Activated B cell treated with CpG ODN at 0.5 μM for 24 hours (primary cell): ENCODE measurements at places on chromosomes 1 and 21. TPM values are rescaled to one million over a fixed set of nuclear protein-coding genes. Genes with fewer than 3 reads are reported as not detected.

GRCh38 chr1:150926097-150926741 lies at the start of gene SETDB1:
SETDB1 (plus strand) TSS chr1:150926363; CDS start chr1:150927715, 1,352 bp downstream.
- DNase-seq = peak; percentile 79

DNA sequence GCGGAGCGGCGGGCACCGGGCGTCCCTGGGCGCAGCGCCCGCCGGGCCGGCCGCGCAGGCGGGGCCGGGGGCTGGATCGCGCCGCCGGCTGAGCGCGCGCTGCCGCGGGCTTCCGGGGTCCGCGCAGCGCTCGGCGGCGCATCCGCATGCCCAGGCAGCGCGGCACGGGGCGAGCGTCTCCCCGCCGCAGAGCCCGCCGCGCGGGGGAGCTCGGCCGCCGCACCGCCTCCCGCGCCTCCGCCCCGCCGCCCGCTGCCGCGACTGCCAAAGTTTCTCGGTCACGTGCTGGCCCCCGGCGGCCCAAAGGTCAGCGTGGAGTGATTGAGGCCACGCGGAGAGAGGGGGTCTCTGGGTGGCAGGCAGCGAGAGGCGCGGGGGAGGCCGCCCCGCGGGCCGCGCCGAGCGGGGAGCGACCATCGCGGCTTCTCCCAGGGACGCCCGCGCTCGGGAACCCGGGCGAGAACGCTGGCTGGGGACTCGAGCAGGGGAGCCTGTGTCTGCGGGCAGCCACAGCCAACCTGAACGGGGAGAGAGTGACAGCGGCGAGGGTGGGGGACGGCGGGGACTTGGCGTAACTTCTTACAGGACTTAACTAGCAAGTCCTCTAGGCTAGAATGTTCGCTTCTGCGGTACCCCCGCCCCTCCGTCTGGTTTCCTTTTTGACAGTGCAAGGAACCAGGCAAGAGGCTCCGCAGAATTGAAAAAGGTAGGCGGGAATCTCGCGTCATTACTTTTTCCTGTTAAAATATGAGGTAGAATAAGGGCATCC lies at the start of gene ILDR2:
Gene ILDR2, minus strand, starts transcription at position 180 of the 769 bp plus-strand sequence. CDS start 272 bp downstream, outside the sequence.
- peak; percentile 51 for DNase-seq

DNA sequence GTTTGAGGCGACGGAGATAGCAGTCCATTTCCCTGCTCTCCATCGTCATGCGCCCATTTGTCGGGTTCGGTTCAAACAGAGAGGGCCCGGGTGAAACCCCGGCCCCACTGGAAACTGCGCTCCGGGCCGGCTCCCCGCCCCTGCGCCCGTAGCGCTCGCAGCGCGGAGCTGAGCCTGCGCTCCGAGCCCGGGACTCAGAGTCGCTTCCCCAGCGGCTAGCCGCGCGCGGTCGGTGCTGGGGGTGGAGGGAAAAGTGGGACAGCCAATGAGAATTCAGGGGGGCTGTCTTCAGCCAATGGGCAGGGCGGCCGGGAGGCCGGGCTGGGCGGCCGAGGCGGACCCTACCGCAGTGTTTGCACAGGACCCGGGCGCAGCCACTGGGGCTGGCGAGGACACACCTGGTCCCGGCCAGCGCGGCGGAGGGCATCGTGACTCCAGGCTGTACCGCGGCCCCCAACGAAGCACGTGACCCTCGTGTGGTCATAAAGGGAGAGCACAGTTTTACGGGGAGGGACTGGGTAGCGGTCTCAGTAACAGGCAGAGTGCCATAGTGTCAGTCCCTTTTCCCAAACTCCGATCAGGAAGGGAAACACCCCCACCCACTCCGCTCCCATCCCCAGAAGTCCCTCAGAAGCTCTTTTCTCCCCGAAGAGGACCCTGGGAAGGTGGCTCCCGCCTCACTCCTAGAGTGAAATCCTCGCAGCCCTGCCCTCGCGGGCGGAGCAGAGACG lies at the start of gene INKA2:
Gene INKA2, minus strand, starts transcription at position 202 of the 731 bp plus-strand sequence. Its CDS starts 153 bp downstream, at position 49.
- DNase-seq = peak; percentile 74

GRCh38 chr21:45800339-45801080 lies 157.0 kb downstream of the PCBP3 start:
- DNase-seq = no peak

GRCh38 chr1:229024528-229025130 lies 246.3 kb upstream of the RAB4A start:
- no peak for DNase-seq

The ANGPTL7 gene
- not detected in 2 replicates for total RNA-seq

The SPRR3 gene
- total RNA-seq = not detected in 2 replicates

The OR4F29 gene
- not detected in 2 replicates for total RNA-seq

DNA sequence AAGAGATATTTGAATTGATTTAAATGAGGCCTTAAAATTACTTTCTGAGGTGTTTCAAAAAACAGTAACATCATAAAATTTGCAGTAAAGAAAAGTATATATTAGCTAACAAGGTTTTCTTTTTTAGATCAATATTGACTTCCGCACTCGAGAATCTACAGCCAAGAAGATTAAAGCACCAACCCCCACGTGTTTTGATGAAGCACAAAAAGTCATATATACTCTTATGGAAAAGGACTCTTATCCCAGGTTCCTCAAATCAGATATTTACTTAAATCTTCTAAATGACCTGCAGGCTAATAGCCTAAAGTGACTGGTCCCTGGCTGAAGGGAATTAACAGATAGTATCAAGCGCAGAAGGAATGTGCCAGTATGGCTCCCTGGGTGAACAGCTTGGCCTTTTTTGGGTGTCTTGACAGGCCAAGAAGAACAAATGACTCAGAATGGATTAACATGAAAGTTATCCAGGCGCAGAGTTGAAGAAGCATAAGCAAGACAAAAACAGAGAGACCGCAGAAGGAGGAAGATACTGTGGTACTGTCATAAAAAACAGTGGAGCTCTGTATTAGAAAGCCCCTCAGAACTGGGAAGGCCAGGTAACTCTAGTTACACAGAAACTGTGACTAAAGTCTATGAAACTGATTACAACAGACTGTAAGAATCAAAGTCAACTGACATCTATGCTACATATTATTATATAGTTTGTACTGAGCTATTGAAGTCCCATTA lies 3.6 kb downstream of the RGS1 start:
- DNase-seq = no peak

GRCh38 chr1:67790201-67790692 lies 43.0 kb downstream of the GNG12 start:
- DNase-seq = no peak

DNA sequence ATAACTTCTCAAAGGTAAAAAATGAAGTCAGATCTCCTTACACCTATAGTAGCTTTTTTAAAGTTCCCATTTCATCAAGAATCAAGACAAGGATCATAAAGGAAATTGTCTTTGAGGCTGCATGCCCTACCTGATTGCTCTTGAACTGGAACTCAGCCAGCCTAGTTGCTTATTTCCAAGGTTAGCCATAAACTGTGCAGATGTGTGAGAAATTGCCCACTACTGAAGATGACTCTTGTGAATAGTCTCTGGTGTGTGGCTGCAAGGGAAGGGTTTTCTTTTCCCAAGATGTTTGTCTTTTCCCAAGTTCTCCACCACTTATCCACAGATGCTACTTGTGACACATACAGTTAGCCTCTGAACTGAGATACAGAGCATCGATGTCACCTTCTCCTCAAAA lies 81.7 kb upstream of the DUSP10 start:
- DNase-seq = no peak

DNA sequence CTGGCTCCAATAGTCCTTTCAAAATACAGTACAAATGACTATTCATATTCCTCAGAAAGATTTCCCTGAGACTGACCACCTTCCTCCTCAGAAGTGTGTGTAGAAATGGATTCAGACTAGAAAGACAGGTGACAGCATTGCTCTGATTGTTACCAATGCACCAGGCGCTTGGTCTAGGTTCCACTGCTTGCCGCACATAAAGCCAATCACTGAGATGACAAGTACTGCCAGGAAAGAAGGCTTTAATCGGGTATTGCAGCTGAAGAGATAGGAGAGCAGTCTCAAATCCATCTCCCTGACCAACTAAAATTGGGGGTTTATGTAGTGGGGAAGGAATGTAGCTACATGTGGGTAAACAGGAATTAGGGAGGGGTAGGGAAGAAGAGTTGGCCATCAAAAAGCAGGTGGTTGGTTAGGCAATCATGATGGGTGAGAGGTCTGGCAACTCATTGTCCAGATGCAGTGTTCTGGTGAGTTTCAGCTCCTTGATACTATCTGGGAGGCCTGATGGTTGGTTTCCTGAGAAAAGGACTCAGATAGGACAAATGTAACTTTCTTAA lies 98.0 kb downstream of the KCNH1 start:
- DNase-seq = no peak

The NGF gene
- total RNA-seq = not detected in 2 replicates

DNA sequence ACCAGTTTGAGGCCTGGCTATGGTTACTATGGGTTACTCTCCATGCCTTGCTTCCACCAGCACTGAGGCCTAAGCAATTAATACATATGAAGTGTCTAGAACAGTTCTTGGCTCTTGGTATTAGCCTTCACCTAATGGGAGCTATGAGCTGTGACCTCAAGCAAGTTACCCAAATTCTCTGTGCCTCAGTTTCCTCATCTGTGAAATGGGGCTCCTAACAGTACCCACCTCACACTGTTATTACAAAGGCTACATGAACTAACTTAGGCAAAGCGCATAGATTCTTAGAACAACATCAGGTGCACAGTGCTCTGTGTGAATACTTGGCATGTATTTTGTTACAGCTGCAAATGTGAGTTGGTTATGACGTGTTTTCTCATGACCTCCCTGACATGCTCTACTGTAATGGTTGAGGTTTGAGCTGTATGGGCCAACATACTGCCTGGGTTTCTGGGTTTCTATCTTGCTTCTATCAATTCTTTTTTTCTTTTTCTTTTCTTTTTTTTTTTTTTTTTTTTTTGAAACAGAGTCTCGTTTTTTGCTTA lies 26.5 kb downstream of the CDCP2 start:
- no peak for DNase-seq

GRCh38 chr1:196209983-196210382 lies 398.3 kb downstream of the KCNT2 start:
- no peak for DNase-seq

- DNase-seq = no peak
Measured at GRCh38 chr1:64203420-64203819, at the start of gene UBE2U. UBE2U (plus strand) TSS chr1:64203623; CDS start chr1:64204051, 428 bp downstream.

DNA sequence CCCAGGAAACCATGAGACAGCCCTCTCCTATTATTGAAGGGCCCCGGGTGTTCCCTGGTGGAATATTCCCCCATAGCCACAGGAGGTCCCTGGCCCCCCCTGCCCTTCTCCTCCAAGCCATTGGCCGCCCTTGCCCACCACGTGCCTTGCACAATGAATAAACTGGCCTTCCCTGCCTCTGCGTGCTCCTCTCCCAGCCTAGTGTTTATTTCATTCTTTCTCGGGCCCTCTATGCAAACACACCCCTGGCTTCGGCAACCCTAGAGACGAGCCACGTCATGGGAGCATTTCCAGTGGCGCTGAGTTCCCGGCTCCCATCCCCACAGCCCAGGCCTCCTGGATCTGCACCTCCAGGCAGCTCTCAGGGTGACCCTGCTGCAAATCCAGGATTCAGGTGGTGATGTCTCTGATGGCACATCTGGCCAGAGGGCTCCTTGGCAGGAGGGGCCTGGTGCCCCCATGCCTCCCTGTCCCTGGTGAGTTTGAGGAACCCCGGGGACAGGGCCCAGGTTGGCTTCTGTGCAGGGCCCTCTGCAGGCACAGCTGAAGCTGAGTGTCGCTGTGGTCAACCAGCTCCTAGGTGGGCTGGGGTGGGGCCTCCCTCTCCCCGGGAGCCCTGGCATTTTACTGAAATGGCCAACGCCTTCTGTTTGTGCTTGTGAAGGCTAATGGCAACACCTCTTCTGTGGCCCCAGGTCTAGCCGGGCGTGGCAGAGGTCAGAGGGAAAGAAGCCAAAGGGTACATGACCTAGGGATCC lies 6.2 kb downstream of the KRTAP10-12 start:
- DNase-seq = no peak

DNA sequence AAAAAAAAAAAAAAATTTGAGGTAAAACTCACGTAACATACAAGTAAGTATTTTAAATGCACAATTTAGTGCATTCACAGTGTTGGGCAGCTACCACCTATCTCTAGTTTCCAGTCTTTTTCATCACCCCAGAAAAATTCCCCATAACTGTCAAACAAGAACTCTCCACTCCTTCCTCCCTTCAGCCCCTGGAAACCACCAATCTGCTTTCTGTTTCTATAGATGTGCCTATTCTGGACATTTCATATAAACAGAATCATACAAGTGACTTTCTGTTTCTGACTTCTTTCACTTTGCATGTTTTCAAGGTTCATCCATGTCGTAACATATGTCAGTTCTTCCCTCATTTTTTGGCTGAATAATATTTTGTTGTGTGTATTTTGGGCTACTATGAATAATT lies 24.9 kb upstream of the ETS2 start:
- DNase-seq = no peak

The HFM1 gene
- total RNA-seq = 0.07 and 0.29 TPM in 2 replicates

GRCh38 chr1:12316331-12316730 lies 86.5 kb downstream of the VPS13D start:
- DNase-seq = no peak

The CLDN17 gene
- total RNA-seq = not detected in 2 replicates

The CDK18 gene
- 1.9 and 2.6 TPM in 2 replicates for total RNA-seq

The SERINC2 gene
- total RNA-seq = 0.11 and 0.17 TPM in 2 replicates

The CCDC24 gene
- 8.1 and 15.1 TPM in 2 replicates for total RNA-seq

GRCh38 chr1:10525208-10525607 lies 50.5 kb downstream of the PEX14 start:
- no peak for DNase-seq

GRCh38 chr21:27831177-27831576 lies 864.3 kb upstream of the ADAMTS5 start:
- no peak for DNase-seq

GRCh38 chr1:201791779-201792173 lies 37.2 kb upstream of the IPO9 start:
- DNase-seq = no peak

GRCh38 chr21:32545948-32546441 lies 39.3 kb downstream of the TCP10L start:
- DNase-seq = no peak

DNA sequence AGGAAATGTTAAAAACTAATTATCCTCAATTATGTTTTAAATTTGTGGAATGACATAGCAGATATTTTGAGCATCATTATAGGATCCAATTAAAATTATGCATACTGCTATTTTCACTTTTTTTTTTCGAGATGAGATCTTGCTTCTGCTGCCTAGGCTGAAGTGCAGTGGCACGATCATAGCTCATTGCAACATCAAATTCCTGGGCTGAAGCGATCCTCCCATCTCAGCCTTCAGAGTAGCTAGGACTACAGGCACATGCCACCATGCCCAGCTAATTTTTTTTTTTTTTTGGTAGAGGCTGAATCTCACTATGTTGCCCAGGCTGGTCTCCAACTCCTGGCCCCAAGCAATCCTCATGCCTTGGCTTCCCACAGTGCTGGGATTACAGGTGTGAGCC lies 11.3 kb upstream of the SLC1A7 start:
- no peak for DNase-seq

DNA sequence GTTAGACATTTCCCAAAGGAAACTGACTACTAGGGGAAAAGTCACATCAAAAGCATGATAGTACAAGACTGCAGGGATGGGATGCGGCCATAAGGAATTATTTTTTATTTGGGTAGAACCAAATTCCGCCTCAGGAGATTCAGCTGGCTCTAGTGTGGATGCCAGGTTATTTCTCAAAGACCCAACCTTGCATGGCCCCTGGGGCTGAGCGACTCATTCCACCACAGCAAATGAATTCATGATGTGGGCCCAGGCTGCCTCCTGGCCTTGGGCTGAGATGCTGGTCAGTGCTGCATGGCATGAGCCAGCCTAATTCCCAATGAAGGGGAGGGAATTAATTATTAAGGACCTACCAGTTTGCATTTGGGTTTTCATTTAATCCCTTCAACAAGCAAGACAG lies 11.8 kb downstream of the TMEM35B start:
- no peak for DNase-seq

The LRRC38 gene
- total RNA-seq = not detected in 2 replicates
